ENCODE measurements at places on chromosomes 3 and 15. TPM values are rescaled to one million over a fixed set of nuclear protein-coding genes. Genes with fewer than 3 reads are reported as not detected.

Gene INSYN1
- not detected for total RNA-seq

Gene CSTA
- 1.4 TPM for total RNA-seq

Gene THSD4
- total RNA-seq = not detected

Gene GOLGB1
- 50.2 TPM for total RNA-seq

Gene BFSP2
- not detected for total RNA-seq

Gene ELL3
- 1.1 TPM for total RNA-seq

Gene RTP1
- not detected for total RNA-seq

Gene PRR20G
- total RNA-seq = not detected

Gene SETD2
- total RNA-seq = 87.3 TPM

Gene PLA1A
- total RNA-seq = not detected

Gene CHST13
- total RNA-seq = not detected

Gene CTXN2
- total RNA-seq = not detected

Gene CELSR3
- 5.0 TPM for total RNA-seq

Gene MCCC1
- 16.7 TPM for total RNA-seq

Gene PLOD2
- total RNA-seq = not detected

Gene ANKRD63
- total RNA-seq = not detected

Gene CIP2A
- total RNA-seq = 3.9 TPM

Gene LRRIQ4
- not detected for total RNA-seq

Gene PEX5L
- total RNA-seq = not detected

Gene DNAH12
- not detected for total RNA-seq

Gene ACKR4
- total RNA-seq = 0.16 TPM

Gene HCLS1
- 204 TPM for total RNA-seq

Gene GOLGA6L10
- total RNA-seq = 1.1 TPM

Gene CCDC54
- not detected for total RNA-seq

Gene NANOGP8
- not detected for total RNA-seq

Gene SLC30A4
- 2.3 TPM for total RNA-seq

All from CD4-positive, alpha-beta T cell (primary cell).